Activated CD8-positive, alpha-beta T cell treated with anti-CD3 and anti-CD28 coated beads for 36 hours (primary cell): ENCODE measurements at places on chromosomes 3 and 15. TPM values are rescaled to one million over a fixed set of nuclear protein-coding genes. Genes with fewer than 3 reads are reported as not detected.

- no peaks in the 10 kb centered on the region for H3K36me3 ChIP-seq
- no peaks in the 10 kb centered on the region for H3K27me3 ChIP-seq
These were observed 904.2 kb downstream of the SI start for GRCh38 chr3:164174059-164174458.

Gene AMT
- 4.4 TPM for total RNA-seq

Gene CRTAP
- total RNA-seq: 32.7 TPM

GRCh38 chr3:4734454-4734853 is 241.3 kb downstream of the ITPR1 start:
- no peak overlapping the region for H3K4me3 ChIP-seq
- peak overlapping the region; percentile 14 for H3K27ac ChIP-seq
- no peaks in the 10 kb centered on the region for H3K27me3 ChIP-seq
- H3K4me1 ChIP-seq: peaks cover 59% of the 10 kb centered on the region
- H3K36me3 ChIP-seq: peaks cover 59% of the 10 kb centered on the region
- peak; percentile 19 for DNase-seq

Gene MYZAP
- not detected for total RNA-seq
